Hepatocyte (in vitro differentiated cells): ENCODE measurements at places on chromosomes 4 and X. TPM values are rescaled to one million over a fixed set of nuclear protein-coding genes. Genes with fewer than 3 reads are reported as not detected.

DNA sequence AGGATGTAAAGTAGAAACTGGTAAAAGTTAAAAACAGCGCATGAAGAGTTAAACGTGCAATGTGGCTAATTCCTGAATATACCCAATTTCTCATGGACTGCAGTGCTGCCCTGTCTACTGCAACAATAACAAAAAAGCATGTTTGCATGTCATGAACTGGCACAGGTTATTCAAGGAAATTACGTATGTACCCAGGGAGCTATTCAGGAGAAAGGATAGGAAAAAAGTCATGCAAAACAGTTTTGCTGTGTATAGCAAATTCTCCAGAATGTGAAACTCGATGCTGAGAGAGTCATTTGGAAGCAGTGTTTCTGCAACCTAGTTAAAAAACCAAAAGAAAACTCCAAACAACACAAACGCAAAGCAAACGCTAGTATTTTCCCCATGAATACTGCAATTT, 381.5 kb upstream of the PRKX start:
- no peaks in the 10 kb centered on the region for H3K27me3 ChIP-seq
- no peak for DNase-seq
- H3K4me1 ChIP-seq, result peaks cover 3% of the 10 kb centered on the region
- no peaks in the 10 kb centered on the region for H3K36me3 ChIP-seq
- H3K4me3 ChIP-seq, result no peak overlapping the region

GRCh38 chr4:174377613-174378012, 93.9 kb downstream of the CEP44 start:
- H3K4me3 ChIP-seq, result no peak overlapping the region
- H3K27me3 ChIP-seq, result no peaks in the 10 kb centered on the region
- peak overlapping the region; percentile 61 for H3K27ac ChIP-seq
- DNase-seq, result no peak

GRCh38 chrX:67718926-67719325, 175.1 kb downstream of the AR start:
- no peak overlapping the region for H3K4me3 ChIP-seq
- no peak for DNase-seq
- H3K27me3 ChIP-seq, result no peaks in the 10 kb centered on the region
- no peaks in the 10 kb centered on the region for H3K36me3 ChIP-seq
- no peaks in the 10 kb centered on the region for H3K4me1 ChIP-seq
- no peak overlapping the region for H3K27ac ChIP-seq

GRCh38 chrX:153560000-153560399, 38.9 kb downstream of the CCNQ start:
- H3K27me3 ChIP-seq, result no peaks in the 10 kb centered on the region
- DNase-seq, result no peak
- H3K4me3 ChIP-seq, result no peak overlapping the region
- no peak overlapping the region for H3K27ac ChIP-seq

DNA sequence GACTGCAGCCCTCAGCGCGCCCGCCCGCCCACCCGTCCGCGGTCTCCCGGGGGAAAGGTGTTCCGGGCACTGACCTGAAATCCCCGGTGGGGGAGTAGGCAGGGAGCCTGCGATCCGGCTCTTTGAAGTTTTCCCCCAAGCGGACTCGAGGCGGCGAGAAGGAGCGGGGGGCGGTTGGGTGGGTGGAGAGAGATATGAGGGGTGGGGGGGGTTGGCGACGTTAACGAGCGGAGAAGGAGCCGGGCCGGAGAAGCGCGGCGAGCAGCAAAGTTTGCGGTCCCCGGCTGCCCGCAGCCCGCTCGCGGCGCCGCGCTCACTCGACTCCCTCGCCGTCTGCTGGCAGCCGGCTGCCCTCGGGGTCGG, 636 bp downstream of the BCOR start:
- no peak for DNase-seq
- peak overlapping the region; percentile 86 for H3K4me3 ChIP-seq
- no peaks in the 10 kb centered on the region for H3K36me3 ChIP-seq
- peaks cover 57% of the 10 kb centered on the region for H3K27me3 ChIP-seq

- no peaks in the 10 kb centered on the region for H3K36me3 ChIP-seq
- no peak overlapping the region for H3K27ac ChIP-seq
- H3K4me3 ChIP-seq, result no peak overlapping the region
- no peaks in the 10 kb centered on the region for H3K27me3 ChIP-seq
Observed at GRCh38 chr4:17085416-17085815, 187.0 kb upstream of the LDB2 start.

DNA sequence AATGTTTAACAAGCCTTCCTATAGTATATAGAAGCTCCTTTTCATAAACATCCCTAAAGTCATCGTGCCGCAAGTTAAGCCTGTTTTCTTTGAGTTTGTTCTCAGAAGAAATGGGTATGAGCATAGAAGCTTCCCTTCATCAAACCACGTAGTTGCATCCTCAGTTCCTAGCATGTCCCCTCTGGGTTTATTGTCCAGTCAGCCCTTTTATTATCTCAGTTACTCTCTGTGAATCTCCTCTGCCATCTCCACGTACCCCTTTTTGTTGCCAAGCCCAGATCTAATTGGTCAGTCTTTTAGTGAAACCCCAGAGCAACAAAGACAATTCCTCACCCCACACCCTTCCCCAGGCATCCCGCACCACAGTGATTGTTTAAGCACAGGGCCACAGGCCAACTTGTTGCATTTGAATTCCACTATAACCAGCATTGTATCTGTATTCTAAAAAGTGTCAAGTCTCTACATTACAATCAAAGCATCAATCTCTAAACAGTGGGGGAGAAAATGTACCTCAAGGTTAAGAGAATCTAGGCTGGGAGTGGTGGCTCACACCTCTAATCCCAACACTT, 12.4 kb upstream of the TRIM2 start:
- H3K4me3 ChIP-seq, result no peak overlapping the region
- H3K36me3 ChIP-seq, result no peaks in the 10 kb centered on the region
- peaks cover 6% of the 10 kb centered on the region for H3K4me1 ChIP-seq
- H3K27me3 ChIP-seq, result no peaks in the 10 kb centered on the region
- no peak overlapping the region for H3K27ac ChIP-seq

- H3K27ac ChIP-seq, result no peak overlapping the region
- no peak for DNase-seq
- no peak overlapping the region for H3K4me3 ChIP-seq
- no peaks in the 10 kb centered on the region for H3K27me3 ChIP-seq
- H3K4me1 ChIP-seq, result no peaks in the 10 kb centered on the region
Observed at GRCh38 chr4:78683352-78683751, 92.8 kb upstream of the BMP2K start.

DNA sequence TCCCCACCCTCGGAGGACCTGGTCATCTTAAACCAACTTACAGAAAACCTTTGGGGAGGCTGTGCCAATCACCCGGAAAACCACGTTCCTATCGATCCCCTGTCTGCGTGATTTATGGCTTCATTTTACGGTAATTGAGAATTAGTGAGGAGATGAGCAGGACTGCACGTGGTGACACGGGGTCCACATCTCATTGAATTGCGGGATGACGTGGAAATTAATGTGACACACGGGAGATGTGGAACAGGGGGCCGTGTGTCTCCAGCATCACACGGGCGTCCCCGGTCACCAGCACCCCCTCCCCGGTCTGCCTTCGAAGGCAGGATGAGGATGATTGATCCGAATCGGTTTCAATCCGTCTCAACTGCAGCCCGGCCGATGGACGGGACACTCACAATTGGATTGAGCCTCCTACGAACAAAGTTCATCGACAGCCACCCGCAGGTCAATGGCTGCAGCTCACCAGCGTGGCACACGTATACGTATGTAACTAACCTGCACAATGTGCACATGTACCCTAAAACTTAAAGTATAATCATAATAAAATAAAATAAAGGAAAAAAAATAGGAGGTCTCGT, 160.3 kb downstream of the SHOX start:
- no peaks in the 10 kb centered on the region for H3K4me1 ChIP-seq
- no peaks in the 10 kb centered on the region for H3K36me3 ChIP-seq
- H3K4me3 ChIP-seq, result no peak overlapping the region
- DNase-seq, result no peak
- H3K27ac ChIP-seq, result no peak overlapping the region
- H3K27me3 ChIP-seq, result peaks cover 34% of the 10 kb centered on the region

GRCh38 chr4:154376486-154376885, 115.1 kb downstream of the DCHS2 start:
- no peaks in the 10 kb centered on the region for H3K4me1 ChIP-seq
- no peaks in the 10 kb centered on the region for H3K36me3 ChIP-seq
- no peak overlapping the region for H3K4me3 ChIP-seq
- no peaks in the 10 kb centered on the region for H3K27me3 ChIP-seq
- DNase-seq, result no peak
- no peak overlapping the region for H3K27ac ChIP-seq

DNA sequence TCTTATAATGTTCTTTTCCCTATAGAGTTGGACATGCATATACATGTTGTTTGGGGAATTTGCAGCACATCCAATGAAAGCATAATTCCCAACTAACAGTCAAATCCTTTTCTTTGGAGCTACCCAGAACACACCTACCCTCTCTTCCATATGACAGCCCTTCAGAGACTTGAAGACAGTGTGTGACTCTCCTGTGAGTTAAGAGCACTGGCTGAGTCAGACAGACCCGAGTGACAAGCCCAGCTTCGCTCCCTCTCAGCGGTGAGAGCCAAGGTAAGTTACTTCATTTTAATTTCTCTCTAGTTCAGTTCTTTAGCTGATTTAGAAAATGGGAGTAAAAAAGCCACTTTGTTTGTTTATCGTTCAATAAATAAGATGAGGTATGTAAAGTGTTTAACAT, 86.3 kb downstream of the RTL9 start:
- no peak overlapping the region for H3K4me3 ChIP-seq
- no peaks in the 10 kb centered on the region for H3K36me3 ChIP-seq
- no peak overlapping the region for H3K27ac ChIP-seq

GRCh38 chrX:74534569-74535038, 79.8 kb downstream of the RLIM start:
- H3K36me3 ChIP-seq, result no peaks in the 10 kb centered on the region
- no peak overlapping the region for H3K4me3 ChIP-seq
- DNase-seq, result no peak
- H3K27ac ChIP-seq, result peak overlapping the region; percentile 94
- no peaks in the 10 kb centered on the region for H3K4me1 ChIP-seq

- no peak overlapping the region for H3K4me3 ChIP-seq
- H3K27ac ChIP-seq, result no peak overlapping the region
- no peaks in the 10 kb centered on the region for H3K27me3 ChIP-seq
- no peaks in the 10 kb centered on the region for H3K4me1 ChIP-seq
- H3K36me3 ChIP-seq, result no peaks in the 10 kb centered on the region
Observed at GRCh38 chrX:10341309-10341708, 184.5 kb downstream of the CLCN4 start.

- H3K36me3 ChIP-seq, result no peaks in the 10 kb centered on the region
- no peak overlapping the region for H3K27ac ChIP-seq
- DNase-seq, result no peak
- H3K27me3 ChIP-seq, result no peaks in the 10 kb centered on the region
Observed at GRCh38 chr4:143431526-143432257, 81.8 kb upstream of the SMARCA5 start.

GRCh38 chrX:23819385-23820234, 36.6 kb downstream of the SAT1 start:
- no peaks in the 10 kb centered on the region for H3K36me3 ChIP-seq
- H3K27ac ChIP-seq, result peak overlapping the region; percentile 18
- peaks cover 12% of the 10 kb centered on the region for H3K4me1 ChIP-seq
- no peak for DNase-seq
- H3K4me3 ChIP-seq, result no peak overlapping the region
- H3K27me3 ChIP-seq, result no peaks in the 10 kb centered on the region

- no peaks in the 10 kb centered on the region for H3K4me1 ChIP-seq
- no peaks in the 10 kb centered on the region for H3K36me3 ChIP-seq
- no peak overlapping the region for H3K27ac ChIP-seq
- DNase-seq, result no peak
- H3K4me3 ChIP-seq, result no peak overlapping the region
Observed at GRCh38 chrX:150239946-150240642, 123.0 kb upstream of the MAMLD1 start.

DNA sequence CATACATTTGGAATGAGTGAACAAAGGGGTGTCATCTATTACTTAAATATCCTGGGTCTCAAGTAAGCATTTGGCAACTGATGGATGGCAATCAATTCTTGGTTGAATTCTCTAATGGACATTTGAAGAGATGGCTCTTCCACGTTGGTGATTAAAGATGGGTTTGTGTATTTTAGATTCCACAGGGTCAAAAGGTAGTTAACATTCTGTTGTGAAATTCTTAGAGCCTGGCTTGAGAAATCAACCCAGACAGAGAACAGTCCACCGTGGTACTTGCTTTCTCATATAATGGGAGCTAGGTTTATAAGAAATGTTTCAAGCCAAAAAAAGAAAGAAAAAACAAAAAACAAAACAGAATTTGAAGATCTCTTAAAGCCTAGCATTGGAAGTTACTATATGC, 355.9 kb upstream of the PITX2 start:
- H3K4me3 ChIP-seq, result no peak overlapping the region
- no peaks in the 10 kb centered on the region for H3K27me3 ChIP-seq
- no peak overlapping the region for H3K27ac ChIP-seq
- DNase-seq, result no peak
- H3K4me1 ChIP-seq, result no peaks in the 10 kb centered on the region
- no peaks in the 10 kb centered on the region for H3K36me3 ChIP-seq

- H3K36me3 ChIP-seq, result no peaks in the 10 kb centered on the region
- DNase-seq, result no peak
- no peak overlapping the region for H3K4me3 ChIP-seq
- no peaks in the 10 kb centered on the region for H3K4me1 ChIP-seq
- no peaks in the 10 kb centered on the region for H3K27me3 ChIP-seq
Observed at GRCh38 chr4:182418054-182418734, 175.0 kb downstream of the TENM3 start.

- no peak overlapping the region for H3K27ac ChIP-seq
- no peaks in the 10 kb centered on the region for H3K4me1 ChIP-seq
- no peak overlapping the region for H3K4me3 ChIP-seq
- H3K36me3 ChIP-seq, result no peaks in the 10 kb centered on the region
- DNase-seq, result no peak
Observed at GRCh38 chr4:37224854-37225253, 19.7 kb upstream of the NWD2 start.

DNA sequence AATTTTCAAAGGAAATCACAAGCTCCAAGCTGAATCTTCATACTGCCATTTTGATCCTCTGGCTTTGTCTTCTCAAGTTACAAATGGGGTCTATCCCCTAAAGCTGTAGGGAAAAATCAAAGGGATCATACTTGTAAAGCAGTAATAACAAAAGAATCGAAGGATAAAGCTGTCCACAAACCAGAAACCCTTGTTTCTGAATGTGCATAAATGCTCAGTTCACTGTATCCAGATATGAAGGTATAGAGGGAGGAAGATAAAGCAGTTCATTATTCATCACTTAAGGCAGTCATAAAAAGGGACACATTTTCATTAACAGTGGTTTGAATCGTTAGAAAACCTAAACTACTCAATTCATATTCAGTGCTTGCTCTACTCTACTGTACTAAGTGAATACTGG, 33.2 kb upstream of the RPS6KA6 start:
- H3K27me3 ChIP-seq, result no peaks in the 10 kb centered on the region
- no peak for DNase-seq
- no peaks in the 10 kb centered on the region for H3K36me3 ChIP-seq
- no peaks in the 10 kb centered on the region for H3K4me1 ChIP-seq

The USP11 gene
- 199 and 232 TPM in 2 replicates for polyA plus RNA-seq

The TMEM154 gene
- 0.36 and 6.8 TPM in 2 replicates for polyA plus RNA-seq

The EPHA5 gene
- polyA plus RNA-seq, result 0.05 TPM in 1 of 2 replicates, not detected in the other

The HS3ST1 gene
- polyA plus RNA-seq, result 6.9 and 7.4 TPM in 2 replicates

The ALAS2 gene
- polyA plus RNA-seq, result not detected in 2 replicates

The ZNF827 gene
- 7.8 and 12.2 TPM in 2 replicates for polyA plus RNA-seq

The DHRSX gene
- 59.3 and 71.7 TPM in 2 replicates for polyA plus RNA-seq

The SPANXN3 gene
- polyA plus RNA-seq, result 1.3 and 2.8 TPM in 2 replicates

The MAGEA4 gene
- not detected in 2 replicates for polyA plus RNA-seq

The SPIN3 gene
- polyA plus RNA-seq, result 10.6 and 14.6 TPM in 2 replicates

The NOA1 gene
- 9.8 and 10.1 TPM in 2 replicates for polyA plus RNA-seq

The GLOD5 gene
- polyA plus RNA-seq, result not detected in 2 replicates

The CFAP97 gene
- polyA plus RNA-seq, result 16.5 and 20.2 TPM in 2 replicates
